Fibroblast of skin of left biceps (primary cell): ENCODE measurements at places on chromosomes 3 and 15.

DNA sequence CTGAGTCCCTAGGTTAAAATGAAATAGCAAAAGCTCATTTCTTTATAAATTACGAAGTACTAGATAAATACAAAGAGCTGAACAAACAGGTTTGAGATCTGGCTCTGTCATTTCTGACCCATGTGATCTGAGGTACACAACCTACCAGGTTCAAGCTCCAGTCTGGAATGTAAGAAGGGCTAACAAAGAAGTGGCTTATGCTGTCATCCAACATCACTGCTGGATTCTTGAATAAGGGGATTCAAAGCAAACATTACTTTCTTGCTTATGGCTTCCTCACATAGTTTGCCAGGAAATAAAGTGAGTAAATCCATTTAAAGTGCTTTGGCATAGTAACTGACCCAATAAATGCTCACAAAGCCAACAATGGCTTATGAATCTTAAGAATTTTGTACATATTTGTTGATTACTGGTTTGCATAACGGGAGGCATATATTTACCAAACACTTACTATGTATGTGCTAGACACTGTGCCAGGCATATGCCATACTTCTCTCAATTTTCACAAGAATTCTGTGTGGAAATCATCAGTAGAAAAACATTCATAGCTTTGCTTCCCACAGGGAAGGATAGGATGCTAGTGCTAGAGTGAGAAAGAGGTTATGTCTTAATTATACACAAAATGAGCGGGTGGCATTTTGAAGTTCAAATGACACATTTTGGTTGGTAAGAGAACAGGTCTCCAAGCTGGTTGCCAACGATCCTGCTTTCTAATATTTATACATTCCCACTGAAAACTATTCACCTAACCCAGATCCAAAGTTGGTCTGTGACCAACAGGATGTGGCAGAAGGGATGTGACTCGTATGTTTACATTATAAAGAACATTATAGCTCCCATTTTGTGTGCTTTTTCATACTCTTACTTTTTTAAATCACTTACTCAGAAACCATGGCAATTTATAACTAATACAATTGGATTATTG, 38.7 kb upstream of the CSPG5 start:
- peak; percentile 6 for DNase-seq

DNA sequence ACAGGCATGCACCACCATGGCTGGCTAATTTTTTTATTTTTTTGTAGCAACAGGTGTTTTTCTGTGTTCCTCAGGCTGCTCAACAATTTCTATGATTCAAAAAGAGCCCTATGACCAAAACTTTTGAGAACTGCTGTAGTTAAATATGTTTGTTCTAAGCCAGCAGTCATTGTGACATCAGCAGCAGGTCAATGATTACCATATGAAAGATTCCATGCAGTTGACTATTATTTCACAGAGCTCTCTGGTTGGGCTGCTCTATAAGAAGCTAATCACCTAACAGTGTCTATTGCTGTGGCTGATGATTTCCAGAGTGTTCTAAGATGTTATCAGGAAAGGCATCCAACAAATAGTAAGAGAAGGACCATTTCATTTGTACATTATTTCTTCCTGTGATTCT, at the start of gene CCDC54:
Gene CCDC54, plus strand, starts transcription at position 289 of the 400 bp plus-strand sequence. CDS start 149 bp downstream, outside the sequence.
- DNase-seq, result no peak

- no peak for DNase-seq
Observed at GRCh38 chr3:152043620-152044019, 170.2 kb downstream of the SUCNR1 start.

DNA sequence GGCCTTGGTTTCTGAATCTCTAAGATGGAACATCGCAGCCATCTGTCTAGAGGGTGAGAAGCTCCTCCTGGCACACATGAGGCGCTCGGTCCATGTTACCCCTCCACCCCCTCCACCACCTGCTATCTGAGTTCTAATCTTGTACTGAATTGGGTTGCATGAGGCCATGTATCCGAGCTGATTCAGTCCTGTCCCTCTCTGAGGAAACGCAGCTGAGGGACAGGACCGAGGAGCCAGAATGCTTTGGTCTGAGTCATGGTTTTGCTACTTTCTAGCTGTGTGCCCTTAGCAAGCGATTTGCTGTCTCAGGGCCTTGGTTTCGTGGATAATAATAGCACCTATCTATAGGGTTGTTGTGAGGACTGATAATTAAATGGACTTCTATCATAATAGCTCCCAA, 87.8 kb upstream of the SEC13 start:
- DNase-seq, result no peak

DNA sequence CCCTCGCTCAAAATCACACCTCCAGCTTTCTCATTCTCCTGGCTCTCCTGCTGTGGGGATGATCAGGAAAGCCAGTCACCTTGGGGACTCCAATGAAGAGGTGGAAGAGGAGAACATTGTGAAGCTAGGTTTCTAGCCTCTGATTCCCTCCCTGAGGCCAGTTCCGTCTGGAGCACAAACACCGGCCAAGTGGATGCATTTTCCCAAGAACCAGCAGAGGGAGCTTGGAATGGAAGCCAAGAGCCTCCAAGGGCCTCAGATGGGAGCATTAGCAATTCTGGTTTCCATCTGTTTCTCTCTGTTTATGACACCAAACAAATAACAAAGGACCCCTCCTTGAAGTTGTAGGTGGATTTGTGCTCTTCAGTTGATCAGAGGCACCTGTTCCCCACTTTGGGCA, 40.6 kb upstream of the NMNAT3 start:
- no peak for DNase-seq

DNA sequence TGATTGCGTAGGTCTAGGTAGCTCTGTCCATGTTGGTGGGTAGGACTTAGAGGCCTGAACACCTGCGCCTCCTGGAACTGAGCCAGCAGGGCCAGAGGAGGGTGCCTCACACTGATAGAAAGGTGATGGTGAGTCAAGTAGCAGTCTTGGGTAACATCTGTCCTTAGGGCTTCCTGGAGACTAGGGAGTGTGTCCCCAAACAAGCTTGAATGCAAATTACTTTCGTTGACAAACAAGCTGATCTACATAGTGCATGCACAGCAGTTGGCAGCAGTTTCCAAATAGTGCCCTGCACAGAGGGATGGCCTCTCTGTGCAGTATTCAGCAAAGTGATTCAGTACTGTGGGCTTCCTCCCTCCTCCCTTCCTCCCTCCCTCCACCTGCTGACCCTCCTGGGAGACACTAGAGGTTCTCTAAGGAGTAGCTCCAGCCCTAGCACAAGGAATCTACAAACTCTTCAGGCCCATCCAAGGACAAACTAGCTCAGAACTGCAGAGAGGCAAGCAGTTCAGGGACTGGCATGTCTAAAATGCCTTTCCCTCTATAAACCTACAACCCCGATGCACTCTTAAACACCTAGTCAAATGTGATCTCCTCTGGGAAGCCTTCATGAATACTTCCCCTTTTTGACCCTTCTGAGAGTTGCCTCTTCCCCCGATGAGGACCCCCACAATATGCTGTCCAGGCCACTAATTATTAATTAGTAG, 61.0 kb downstream of the TLE3 start:
- no peak for DNase-seq

DNA sequence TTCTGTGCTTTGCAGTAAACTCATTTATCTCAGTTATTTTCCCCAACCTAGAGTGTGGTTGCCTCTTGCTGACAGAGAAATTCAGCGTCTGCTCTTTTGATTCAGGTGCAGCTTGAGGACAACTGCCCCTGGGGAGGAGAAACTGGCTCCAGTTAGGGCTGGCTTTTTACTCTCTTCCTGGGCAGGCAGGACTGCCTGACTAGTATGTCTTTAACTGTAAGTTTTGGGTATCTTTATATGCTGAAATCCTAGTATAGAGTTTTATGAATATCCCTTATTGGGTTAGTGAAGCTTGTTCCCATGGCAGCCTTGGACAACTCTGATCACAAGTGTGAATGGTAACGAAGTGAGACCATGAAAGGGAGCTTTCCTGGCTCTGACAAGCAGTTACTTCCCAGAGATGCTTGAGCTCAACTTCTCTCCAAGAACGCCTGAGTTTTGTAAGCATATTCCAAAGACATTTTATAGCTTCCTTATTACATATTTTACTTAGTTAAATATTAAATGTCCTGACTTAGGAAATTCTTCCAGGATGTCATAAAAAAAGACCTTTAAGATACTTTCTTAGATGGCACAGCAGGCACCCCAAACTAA, 27.1 kb downstream of the CCNB2 start:
- no peak for DNase-seq

DNA sequence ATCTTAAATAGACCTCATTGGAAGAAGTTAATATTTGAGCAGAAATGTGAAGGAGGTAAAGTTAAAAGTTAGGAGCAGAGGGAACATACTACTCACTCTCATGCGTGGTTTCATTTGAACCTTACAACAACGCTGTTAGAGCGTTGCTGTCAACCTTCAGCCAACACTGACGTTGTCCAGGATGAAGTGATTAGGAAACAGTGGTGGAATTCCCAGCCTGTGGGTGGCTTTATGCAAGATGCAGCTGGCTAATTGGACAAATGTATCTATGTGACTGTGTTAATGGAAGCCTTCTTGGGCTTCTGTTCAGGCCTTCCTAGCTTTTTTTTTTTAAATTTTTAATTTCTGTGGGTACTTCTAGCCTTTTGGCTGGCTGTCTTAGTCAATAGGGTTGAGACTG, 40.5 kb downstream of the PTPRG start:
- DNase-seq, result no peak

- DNase-seq, result no peak
Observed at GRCh38 chr3:160928183-160928726, 172.2 kb downstream of the PPM1L start.

GRCh38 chr3:40923143-40923542, 276.2 kb upstream of the CTNNB1 start:
- no peak for DNase-seq

DNA sequence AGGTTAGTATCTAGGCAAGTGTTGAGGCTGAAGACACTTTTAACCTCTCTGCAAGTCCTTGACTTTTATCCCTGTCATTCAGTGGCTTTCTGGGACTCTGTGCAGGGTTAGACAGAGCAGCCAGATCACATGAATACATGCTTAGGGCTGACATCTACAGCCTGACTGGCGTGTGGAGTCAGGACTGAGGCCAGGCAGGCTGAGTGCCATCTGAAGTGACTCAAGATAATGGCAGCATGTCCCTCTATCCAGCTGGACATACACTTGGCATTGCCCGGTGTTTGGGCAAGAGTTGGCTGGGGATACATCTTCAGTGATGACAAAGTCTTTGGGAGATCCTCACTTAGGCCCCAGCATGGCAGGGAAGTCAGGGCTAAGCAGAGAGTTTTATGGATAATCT, 22.4 kb downstream of the DUOX2 start:
- DNase-seq, result no peak

- DNase-seq, result no peak
Observed at GRCh38 chr3:99920481-99921376, 103.1 kb downstream of the CMSS1 start.

GRCh38 chr3:79618883-79619282, 148.9 kb downstream of the ROBO1 start:
- no peak for DNase-seq

GRCh38 chr3:129207479-129207878, 23.8 kb upstream of the CNBP start:
- no peak for DNase-seq

DNA sequence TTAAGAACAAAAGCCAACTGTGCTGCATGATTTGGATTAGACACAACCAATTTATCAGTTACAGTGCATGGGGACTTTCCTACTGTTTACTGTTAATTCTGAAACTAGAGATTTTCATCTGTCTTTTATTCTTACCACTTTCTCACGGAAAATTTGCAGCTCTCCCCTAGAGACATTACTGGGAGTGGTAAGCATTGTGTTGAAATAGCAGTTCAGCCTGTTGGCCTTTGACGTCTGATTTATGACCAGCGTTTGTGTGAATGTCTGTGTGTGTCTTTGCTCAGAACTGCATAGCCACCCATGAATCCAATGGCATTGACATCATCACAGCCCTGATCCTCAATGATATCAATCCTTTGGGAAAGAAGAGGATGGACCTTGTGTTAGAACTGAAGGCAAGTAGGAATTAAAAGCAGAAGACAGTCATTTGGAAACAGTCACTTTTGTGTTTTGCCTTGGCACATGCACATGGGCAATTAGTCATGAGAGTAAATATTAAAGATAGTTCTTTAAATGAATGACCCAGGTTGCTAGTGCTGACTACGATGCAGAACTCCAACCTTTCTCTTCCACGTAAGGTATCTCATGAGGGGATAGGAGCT, 202.2 kb upstream of the BHLHE40 start:
- peak; percentile 2 for DNase-seq

DNA sequence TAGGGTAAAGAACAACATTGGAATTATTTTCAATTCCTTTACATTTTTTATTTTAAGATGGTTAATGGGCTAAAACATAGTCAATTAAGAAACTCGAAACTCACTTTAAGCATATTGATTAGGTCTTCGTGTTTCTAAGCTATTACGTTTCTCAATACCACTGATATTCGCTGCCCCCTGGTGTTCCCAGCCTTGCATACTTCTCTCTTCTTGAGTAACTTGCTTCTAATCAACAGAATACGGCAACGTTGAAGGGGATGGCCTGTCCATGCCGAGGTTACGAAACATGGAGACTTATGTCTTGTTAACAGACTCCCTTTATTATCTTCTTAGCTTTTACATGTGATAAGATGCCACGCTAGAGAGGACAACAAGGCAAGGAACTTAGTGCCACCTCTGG, 43.6 kb downstream of the ROBO1 start:
- DNase-seq, result no peak

GRCh38 chr3:133121450-133121849, 83.3 kb downstream of the TMEM108 start:
- DNase-seq, result no peak

- DNase-seq, result no peak
Observed at GRCh38 chr3:105444725-105445124, 78.0 kb downstream of the ALCAM start.

GRCh38 chr3:73548436-73548835, 76.3 kb downstream of the PDZRN3 start:
- no peak for DNase-seq

- no peak for DNase-seq
Observed at GRCh38 chr15:50633653-50634052, 52.9 kb downstream of the TRPM7 start.

GRCh38 chr15:85618956-85619491, 175.7 kb downstream of the KLHL25 start:
- peak; percentile 85 for DNase-seq

DNA sequence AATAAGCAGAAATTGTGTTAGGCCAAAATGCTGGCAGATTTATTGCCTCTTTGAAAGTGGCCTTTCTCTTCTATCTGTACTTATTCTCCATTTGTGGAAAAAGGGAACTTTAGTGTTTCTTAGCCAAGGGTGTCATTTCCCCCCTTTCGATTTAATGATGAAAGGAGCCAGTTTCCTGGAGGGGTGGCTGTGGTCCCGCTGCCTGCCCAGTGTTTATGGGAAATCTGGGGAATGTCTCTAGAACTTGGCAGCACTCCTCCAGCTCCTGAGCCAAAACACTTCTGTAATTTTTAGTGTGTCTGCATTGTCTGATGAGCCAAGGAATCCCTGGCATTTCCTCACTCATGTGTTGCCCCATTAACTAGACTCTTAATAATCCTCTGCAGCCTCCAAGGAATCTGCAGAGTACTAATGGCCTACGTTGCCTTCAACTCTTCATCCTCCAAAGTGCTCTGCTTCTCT, 448.8 kb downstream of the GRM7 start:
- peak; percentile 71 for DNase-seq

GRCh38 chr15:60757831-60758570, 279.1 kb upstream of the ICE2 start:
- no peak for DNase-seq
